ENCODE measurements at places on chromosomes 1 and 21. TPM values are rescaled to one million over a fixed set of nuclear protein-coding genes. Genes with fewer than 3 reads are reported as not detected.
A peak's percentile ranks its signal among the peaks of the same experiment; 100 is the strongest.

The LCK gene
- 187 TPM for total RNA-seq

The NPPA gene
- not detected for total RNA-seq

DNA sequence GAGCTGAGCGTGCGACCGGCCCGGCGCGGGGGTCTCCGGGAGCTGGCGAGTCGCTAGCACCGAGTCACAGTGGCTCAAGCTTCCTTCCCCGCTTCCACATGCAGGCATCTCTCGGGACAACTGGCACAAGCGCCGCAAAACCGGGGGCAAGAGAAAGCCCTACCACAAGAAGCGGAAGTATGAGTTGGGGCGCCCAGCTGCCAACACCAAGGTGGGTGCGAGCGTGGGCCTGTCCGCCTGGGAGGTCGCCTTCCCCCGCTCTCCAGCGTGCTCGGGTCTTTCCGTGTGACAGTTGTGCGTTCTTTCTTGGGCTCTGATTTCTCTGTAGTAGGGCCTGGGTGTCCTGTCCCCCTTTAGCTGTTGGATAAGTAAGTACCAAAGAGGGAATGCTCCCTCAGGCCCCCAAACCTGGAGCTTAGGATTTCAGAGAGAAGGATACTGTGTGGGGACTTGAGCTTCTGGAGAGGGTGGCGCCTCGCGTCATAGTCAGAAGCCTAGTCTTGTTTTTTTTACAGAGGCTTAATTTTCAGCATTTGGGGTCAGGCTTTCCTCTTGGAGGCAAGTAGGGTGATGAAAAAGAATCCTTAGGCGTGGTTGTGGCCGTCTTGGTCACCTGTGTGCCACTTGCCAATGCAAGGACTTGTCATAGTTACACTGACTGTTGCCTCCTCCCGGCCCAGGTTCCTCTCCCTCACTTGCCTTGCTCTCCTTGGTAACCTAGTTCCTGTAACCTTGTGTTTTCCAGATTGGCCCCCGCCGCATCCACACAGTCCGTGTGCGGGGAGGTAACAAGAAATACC lies 790 bp downstream of the RPS8 start:
- peak overlapping the region; percentile 77 for H3K4me3 ChIP-seq
- peak overlapping the region; percentile 91 for H3K27ac ChIP-seq
- no peaks in the 10 kb centered on the region for H3K27me3 ChIP-seq
- peaks cover 33% of the 10 kb centered on the region for H3K4me1 ChIP-seq
- H3K36me3 ChIP-seq = peaks cover 45% of the 10 kb centered on the region

DNA sequence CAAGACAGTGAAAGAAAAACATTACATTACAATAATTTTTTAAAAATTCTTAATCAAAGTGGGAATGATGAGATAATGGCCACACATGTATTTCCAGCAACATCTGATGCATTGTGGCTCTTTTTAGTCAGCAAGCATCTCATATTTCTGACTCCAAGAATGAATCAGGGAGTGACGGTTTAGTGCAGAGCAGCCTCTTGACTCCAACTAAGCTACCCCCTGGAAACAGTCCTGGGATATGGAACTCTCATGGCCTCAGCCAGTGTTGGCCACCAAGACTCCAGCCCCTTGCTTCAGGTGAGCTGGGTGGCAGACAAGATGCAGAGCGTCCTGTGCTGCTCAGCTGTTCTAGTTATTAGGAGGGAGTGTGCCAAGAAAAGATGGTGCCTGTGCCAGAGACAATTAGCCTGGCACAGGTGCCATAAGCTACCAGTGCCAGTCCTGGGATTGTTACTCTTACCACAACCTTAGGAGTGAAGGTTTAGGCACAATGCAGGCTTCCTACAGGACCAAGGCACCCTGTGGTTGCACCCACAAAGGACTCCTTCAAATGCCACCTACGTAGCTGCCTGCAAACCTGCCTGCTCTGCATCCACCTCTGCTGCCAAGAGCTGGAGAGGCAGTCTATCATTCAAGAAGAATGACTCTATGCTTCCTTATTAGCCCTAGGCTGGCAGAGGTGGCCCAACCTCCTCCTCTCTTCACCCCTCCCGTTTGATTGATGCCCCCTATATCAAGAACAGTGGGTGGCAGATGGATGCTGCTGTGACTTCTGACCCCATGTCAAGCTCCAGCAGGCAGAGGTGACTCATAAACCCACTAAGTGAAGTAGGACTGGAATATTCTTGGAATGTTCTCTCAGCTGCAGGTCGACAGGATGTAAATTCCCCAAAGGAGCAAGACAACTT lies 6.0 kb upstream of the SEC16B start:
- no peak overlapping the region for H3K4me3 ChIP-seq
- H3K27ac ChIP-seq = no peak overlapping the region
- no peak for DNase-seq
- H3K4me1 ChIP-seq = no peaks in the 10 kb centered on the region
- H3K36me3 ChIP-seq = no peaks in the 10 kb centered on the region

- no peak overlapping the region for H3K4me3 ChIP-seq
- DNase-seq = no peak
- H3K27ac ChIP-seq = no peak overlapping the region
- H3K36me3 ChIP-seq = peaks cover 62% of the 10 kb centered on the region
- H3K4me1 ChIP-seq = peaks cover 14% of the 10 kb centered on the region
Observed at GRCh38 chr1:160552425-160552824, 26.9 kb downstream of the CD84 start.

- H3K27me3 ChIP-seq = no peaks in the 10 kb centered on the region
- no peaks in the 10 kb centered on the region for H3K4me1 ChIP-seq
- H3K36me3 ChIP-seq = no peaks in the 10 kb centered on the region
- no peak overlapping the region for H3K27ac ChIP-seq
Observed at GRCh38 chr1:53512807-53513755, 53.9 kb downstream of the DMRTB1 start.
